ENCODE measurements at places on chromosomes 11 and 22.

- DNase-seq: no peak
These were observed 4.2 kb downstream of the API5 start for GRCh38 chr11:43315966-43316365.

- DNase-seq: peak; percentile 54
These were observed 5.2 kb downstream of the FXYD2 start for GRCh38 chr11:117819096-117820040.

GRCh38 chr11:69201764-69202370 lies 46.1 kb downstream of the SMIM38 start:
- no peak for DNase-seq

- peak; percentile 39 for DNase-seq
These were observed 89.0 kb upstream of the GRK3 start for GRCh38 chr22:25475257-25476022.

- peak; percentile 79 for DNase-seq
These were observed 133.5 kb downstream of the RBFOX2 start for GRCh38 chr22:35894937-35895708.

DNA sequence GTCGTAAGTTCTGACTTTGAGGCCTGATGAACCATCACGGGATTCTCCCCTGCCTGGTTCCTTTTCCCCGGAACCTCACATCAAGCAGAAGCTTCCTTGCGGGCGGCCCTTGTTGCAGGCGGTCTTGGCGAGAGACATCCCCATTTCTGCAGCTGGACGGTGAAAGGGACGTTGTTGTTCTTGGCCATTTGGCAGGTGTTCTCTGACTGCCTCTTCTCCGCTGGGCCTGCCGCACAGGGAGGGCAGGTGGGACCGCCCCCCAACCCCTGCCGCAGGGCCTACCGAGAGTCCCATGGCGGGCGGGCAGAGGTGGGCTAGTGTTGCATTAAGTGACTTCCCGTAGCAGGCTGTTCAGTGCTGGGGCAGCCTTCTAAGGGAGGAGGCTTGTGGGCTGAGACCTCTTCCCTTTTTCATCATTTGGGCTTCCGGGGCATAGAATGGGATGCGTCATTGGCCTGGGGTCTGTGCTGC lies 26.9 kb upstream of the GRAMD4 start:
- DNase-seq: peak; percentile 50

DNA sequence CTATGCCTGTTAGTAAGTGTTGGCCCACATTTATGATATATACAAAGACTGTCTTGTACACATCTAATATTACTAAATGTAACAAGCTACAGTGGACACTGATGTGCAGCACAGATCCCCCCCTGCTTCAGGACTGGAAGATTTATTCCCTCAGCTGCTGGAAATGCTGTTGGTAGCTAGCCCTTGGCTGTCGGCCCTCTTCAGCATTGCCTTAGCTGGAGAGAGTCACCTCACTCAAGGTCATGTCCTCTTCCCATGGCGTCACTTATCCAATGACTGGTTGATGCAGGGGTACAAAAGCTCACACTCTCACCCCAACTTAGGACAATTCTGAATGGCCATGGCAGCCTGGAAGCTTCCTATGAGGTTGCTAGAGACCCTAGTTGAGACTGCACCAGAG lies 312.7 kb downstream of the SOX6 start:
- peak; percentile 14 for DNase-seq

GRCh38 chr11:253160-253885 lies 16.5 kb downstream of the PSMD13 start:
- no peak for DNase-seq

DNA sequence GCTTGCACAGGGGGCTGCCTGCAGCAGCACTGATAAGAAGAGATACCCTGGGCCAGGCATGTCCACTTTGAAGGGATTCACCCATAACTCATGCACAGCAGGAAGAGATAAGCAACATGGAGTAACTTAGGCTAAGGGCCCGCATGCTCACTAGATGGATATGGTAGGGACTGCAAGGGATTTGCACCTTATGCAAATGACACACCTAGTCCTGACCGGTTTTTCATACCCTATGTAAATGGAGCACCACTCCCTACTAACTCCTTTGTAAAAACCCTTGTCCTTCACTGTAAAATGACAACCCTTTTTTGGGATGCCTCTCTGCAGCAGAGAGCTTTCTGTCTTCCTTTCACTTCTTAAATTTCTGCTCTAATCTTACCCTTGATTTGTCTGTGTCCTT lies 658.9 kb upstream of the CCDC179 start:
- DNase-seq: no peak

- DNase-seq: no peak
These were observed 95.8 kb upstream of the ALKBH3 start for GRCh38 chr11:43784866-43785265.
